Naive thymus-derived CD8-positive, alpha-beta T cell (primary cell): ENCODE measurements at places on chromosomes 16 and 17.

DNA sequence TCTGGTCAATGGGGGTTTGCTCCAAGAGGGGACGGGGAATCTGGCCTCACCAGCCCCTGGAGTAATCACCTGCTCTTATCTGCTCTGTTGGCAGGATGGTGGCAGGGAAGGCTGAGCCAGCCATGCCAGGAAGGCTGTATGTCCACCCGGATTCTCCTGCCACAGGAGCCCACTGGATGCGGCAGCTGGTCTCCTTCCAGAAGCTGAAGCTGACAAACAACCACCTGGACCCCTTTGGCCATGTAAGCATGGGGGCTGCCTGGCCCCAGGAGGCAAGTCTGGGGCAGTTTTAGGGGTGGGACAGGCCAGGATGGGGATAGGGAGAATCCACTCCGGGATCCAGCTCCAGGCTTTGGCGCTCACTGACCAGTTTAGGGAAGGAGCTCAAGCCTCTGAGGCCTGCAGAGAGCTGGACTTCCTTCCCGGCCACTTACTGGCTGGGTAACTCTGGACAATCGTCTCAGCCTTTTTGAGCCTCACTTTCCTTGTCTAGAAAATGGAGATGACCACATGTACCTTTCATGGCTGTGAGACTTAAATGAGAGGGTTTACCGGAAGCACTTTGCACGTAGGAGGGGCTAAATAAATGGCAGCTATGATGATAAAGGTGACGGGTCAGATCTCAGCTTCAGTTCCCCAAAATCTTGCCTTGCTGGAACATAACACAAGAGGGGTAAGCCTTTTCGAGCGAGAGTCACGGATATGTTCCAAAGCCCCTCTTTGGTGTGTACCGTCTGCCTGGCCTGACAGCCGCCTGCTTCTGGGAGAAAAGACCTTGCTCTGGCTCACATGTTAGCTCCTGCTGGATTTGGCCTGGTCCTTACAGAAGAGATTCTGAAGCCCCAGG lies 15.4 kb downstream of the TBX4 start:
- DNase-seq = no peak

- no peak for DNase-seq
Observed at GRCh38 chr16:81752876-81753227, 26.2 kb upstream of the PLCG2 start.

DNA sequence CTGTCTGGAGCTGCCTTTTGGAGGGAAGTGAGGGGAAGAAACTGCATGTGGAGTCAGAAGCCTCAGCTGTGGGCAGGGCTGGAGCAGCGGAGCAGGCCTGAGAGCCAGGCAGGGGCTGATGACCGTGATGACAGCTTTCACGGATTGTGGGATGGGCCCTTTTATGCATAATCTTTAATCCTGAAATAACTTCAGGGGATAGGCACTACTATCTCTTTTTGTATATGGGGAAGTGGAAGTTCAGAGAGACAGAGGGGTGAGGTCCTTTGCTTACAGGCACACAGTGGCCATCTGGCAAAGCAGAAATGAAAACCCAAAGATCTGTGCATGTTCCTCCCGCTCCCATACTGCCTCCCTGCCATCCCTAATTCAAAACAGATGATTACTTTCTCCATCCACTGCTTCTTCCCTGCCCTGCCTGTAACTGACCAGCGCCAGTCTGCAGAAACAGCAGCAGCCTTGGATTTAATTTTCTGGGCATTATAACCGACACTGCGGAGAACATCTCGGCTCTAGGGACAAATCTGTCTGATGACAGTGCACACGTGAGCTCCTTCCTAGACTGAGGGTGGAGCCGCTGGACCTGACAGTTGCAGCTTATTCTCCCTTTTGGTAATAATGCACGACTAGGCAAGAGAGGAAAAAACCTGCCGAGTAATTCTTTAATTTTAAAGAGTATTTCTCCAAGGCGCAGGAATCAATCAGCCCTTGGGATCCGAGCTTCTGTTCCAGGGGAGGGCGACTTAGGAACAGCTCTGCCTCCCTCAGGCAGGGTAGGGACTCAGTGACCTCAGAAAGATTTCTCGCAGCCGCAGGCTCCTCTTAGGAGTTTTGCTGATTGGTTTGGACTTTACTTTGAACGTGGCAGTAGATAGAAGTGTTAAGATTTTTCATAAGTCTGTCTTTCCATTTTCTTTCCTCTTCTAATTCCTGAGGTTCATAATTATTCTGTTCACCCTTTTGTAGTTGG lies 95.4 kb downstream of the UTP18 start:
- no peak for DNase-seq

DNA sequence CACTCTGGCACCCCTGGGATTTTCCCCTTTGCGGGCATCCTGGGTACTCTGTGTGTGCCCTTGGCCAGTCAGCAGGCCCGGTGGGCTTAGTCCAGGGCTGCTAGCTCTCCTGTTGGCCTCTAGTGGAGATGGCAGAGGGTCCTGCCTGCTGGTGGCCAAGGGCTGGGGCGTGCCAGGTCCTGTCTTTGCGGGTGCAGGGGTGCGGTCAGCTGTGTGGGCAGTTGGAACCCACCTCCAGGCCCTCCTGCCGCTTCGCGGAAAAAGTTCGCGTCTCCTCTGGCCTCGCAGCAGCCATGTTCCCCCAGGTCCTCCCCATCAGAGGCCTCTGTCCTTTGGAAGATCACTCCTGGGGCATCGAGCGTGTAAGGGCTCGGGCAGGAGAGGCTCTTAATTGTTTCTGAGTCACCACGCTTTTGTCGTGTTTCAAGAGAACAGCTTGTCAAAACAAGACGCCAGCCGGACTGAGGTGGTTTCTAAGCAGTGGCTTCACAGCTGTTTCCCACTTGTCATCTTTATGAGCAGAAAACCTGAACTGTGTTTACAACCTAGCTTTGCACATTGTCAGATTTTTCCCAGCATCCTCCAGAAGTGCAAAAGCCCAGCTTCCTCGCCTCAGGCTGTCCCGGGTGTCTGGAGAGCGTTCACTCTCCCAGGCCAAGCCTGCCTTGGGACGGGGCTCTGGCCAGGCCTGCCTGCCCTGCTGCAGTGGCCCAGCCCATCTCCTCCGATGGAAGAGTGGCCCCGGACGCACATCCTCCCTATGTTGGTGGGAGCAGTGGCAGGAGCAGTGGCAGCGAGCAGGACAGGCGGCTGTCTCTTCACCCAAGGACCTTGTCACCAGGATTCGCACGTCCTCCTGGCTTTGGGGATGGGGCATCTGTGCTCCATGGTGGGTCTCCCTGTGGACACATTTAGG lies 5.0 kb upstream of the DNASE1L2 start:
- DNase-seq = no peak

- DNase-seq = no peak
Observed at GRCh38 chr16:23464196-23464595, 11.2 kb upstream of the COG7 start.

- DNase-seq = no peak
Observed at GRCh38 chr17:48456589-48456988, 26.6 kb upstream of the SKAP1 start.

DNA sequence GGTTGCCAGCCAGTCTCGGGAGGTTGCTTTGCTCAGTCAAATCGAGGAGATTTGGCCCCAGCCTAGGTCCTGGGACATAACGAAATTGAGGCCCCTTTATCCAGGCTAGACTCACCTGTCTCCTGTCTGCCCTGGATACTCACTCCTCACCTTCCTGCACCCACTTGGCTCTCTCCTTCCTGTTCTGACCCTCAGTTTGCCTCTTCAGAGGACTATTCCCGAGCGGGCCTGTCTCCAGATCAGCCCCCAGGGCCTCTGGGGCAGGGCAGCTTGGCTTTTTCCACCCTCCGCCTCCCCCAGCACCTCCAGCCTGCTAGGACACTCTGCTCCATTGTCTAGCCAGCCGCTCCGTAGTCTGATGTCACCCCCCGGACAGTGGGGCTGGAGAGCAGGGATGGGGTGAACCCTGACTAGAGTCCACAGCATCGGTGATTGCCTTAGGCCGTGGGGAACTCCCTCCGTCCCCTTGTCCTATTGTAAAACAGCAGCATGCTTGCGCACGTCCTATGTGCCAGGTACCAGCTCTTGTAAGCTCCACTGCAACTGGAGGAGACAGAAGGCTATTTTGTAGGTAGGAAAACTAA lies 8.8 kb downstream of the WFIKKN2 start:
- no peak for DNase-seq

GRCh38 chr16:57134982-57135381 lies 42.6 kb downstream of the CPNE2 start:
- peak; percentile 35 for DNase-seq

DNA sequence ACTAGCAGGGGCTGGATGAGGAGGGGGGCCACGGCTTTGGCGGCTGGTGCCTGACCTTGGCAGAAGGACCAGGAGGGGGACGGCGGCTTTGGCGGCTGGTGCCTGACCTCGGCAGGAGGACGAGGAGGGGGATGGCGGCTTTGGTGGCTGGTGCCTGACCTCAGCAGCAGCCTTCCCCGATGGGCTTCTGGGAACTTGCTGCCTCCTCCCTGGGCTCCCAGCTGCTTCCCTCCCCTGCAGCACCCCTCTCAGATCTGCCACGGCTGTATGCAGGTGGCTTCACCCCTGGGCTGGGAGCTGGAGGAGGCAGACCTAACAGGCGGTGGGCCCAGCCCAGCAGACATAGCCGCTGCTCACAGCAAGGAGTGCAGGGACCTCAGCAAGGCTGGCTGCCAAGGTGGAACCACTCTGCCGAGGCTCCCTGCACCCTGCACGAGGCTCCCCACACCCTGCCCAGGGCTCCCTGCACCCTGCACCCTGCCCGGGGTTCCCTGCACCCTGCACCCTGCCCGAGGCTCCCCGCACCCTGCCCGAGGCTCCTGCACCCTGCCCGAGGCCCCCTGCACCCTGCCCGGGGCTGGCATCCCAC lies 38.4 kb upstream of the CBFA2T3 start:
- no peak for DNase-seq

GRCh38 chr16:55328611-55329569 lies 4.9 kb downstream of the IRX6 start:
- DNase-seq = no peak

GRCh38 chr17:46962374-46962790 lies 16.7 kb downstream of the RPRML start:
- no peak for DNase-seq

GRCh38 chr16:67723151-67723910 lies 4.2 kb upstream of the GFOD2 start:
- no peak for DNase-seq

DNA sequence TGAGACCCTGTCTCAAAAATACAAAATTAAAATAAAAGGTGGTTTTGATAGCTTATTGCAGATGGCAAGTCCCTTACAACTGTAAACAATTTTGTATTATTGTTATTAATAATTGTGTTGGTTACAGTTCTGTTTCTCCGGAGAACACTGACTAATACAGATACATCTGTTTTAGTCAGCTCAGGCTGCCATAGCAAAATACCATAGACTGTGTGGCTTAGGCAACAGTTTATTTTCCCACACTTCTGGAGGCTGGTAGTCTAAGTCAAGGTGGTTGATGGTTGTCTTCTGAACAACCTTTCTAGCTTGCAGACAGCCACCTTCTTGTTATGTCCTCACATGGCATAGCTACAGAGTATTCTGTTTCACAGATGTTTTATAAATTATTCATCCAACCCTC lies 14.2 kb upstream of the IL21R start:
- no peak for DNase-seq

- DNase-seq = no peak
Observed at GRCh38 chr17:76946111-76946771, 78.0 kb downstream of the MGAT5B start.

- DNase-seq = no peak
Observed at GRCh38 chr17:27741361-27741861, 58.9 kb downstream of the NOS2 start.

- no peak for DNase-seq
Observed at GRCh38 chr17:16211590-16211989, 3.7 kb downstream of the NCOR1 start.

- no peak for DNase-seq
Observed at GRCh38 chr17:26809033-26809432, 484.9 kb upstream of the WSB1 start.

DNA sequence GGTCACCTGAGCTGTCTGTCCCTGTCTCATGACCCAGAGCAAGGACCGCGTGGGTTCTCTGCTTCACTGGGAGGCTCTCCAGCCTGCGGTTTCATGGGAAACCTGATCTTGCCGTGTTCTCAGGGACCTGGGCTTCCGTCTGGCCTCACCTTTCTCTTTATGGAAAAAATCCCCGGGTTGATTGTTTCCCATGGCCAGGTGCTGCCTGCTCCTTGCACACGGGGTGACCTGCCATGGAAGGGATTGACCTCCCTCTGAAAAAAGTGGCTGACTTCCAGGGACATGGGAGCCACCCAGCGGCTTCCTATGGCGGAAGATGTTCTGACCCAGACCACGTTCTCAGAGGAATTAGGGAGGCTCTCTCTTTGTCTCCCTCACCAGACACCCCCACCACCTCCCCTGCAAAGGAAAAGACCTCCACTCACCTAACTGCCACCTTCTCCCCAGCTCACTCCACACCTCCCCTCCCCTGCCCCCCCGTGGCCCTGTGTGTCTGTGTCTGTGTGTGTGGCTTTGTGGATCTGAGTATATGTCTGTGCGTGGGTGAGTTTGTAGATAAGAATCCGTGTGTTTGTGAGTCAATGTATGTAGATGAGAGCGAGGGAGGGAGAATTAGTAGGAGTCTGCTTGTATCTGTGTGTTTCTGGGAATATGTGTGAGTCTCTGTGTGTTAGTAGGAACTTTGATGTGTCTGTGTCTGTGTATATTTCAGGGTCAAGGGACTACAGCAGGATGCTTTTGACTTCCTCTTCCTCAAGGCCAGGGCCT lies 154.6 kb downstream of the NTN1 start:
- no peak for DNase-seq

DNA sequence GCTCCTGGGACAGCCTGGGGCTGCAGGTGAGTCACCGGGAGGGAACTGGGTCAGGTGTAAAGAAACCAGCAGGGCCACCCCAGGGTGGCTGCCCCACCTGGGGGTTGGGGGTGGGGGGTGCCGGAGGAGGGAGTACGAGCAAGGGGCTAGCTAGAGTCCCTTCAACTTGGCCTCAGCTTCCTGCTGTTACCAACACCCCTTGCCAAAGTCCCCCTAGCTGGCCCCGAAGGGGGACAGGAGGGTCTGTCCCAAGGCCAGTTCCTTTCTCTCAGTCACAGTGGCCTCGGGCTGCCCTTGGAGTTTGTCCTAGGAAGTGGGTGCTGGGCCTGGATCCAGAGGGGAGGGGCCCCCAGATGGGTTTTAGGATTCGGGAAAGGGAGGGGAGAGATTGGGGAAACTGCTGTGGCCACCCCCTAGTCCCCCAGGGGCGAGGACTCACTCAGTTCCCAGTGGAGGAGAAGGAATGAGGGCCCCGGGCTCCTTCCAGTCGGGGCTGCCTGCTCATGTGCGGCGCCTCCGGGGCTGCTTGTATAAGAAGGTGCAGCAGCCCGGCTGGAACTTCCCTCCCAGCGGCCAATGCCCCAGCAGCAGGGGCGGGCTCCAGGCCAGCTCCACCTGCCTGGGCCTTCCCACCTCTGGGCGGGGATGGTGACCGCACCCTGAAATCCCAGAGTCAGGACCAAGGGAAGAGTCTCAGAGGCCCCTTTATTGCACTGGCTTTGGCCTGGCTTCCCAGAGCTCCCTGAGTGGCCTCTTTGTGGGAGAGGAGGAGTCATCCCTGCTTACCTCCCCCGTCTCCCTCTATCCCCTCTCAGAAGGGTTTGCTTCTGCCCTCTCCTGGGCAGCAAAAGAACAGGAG lies 7.3 kb downstream of the ARHGAP27 start:
- DNase-seq = peak; percentile 47

DNA sequence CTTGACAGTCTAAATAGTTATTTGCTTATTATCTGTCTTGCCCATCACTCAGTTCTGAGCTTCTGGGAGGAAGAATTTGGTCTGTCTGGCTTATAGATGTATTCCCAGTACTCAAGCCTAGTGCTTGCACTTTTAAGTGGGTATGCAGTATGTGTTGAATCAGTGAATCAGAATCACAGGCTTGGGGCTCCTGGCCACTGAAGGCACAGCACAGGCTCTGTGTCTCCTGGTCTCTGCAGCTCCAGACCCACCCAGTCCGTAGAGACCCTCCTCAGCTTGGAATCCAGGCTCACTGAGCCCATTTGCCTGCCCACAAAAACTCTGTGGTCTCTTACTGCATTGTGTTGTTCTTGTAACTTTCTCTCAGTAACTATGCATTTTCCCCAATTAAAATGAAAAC lies 19.3 kb upstream of the CFAP20 start:
- no peak for DNase-seq
